ENCODE measurements at places on chromosomes 3 and 15. TPM values are rescaled to one million over a fixed set of nuclear protein-coding genes. Genes with fewer than 3 reads are reported as not detected.
A peak's percentile ranks its signal among the peaks of the same experiment; 100 is the strongest.

- H3K36me3 ChIP-seq: no peaks in the 10 kb centered on the region
- DNase-seq: no peak
- H3K4me1 ChIP-seq: no peaks in the 10 kb centered on the region
- H3K27me3 ChIP-seq: no peaks in the 10 kb centered on the region
- no peak overlapping the region for H3K4me3 ChIP-seq
Measured at GRCh38 chr3:129758306-129758705, 135.2 kb downstream of the TMCC1 start.

- H3K36me3 ChIP-seq: no peaks in the 10 kb centered on the region
- H3K4me3 ChIP-seq: no peak overlapping the region
- no peak overlapping the region for H3K27ac ChIP-seq
- H3K4me1 ChIP-seq: no peaks in the 10 kb centered on the region
- H3K27me3 ChIP-seq: no peaks in the 10 kb centered on the region
Measured at GRCh38 chr3:195613468-195614069, 29.8 kb upstream of the APOD start.

DNA sequence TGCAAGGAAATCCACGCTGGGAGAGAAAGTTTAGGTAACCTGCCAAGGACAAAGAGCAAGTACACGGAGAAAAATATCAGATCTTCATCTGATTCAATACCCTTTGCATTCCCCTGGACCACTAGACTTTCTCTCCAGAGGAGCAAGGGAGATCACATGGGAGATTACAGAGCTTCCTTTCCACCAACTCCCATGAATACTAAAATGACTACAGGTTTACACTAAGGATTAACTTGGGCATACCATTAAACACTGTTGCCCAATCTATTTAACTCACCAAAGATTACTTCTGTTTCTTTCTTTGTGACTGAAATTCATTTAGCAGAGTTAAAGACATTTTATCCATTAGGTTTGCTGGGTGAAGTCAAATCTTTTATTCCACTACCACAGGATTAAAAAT, 71.2 kb downstream of the RYK start:
- no peak for DNase-seq
- no peak overlapping the region for H3K4me3 ChIP-seq
- H3K27ac ChIP-seq: no peak overlapping the region
- H3K36me3 ChIP-seq: peaks cover 55% of the 10 kb centered on the region
- no peaks in the 10 kb centered on the region for H3K4me1 ChIP-seq
- no peaks in the 10 kb centered on the region for H3K27me3 ChIP-seq

DNA sequence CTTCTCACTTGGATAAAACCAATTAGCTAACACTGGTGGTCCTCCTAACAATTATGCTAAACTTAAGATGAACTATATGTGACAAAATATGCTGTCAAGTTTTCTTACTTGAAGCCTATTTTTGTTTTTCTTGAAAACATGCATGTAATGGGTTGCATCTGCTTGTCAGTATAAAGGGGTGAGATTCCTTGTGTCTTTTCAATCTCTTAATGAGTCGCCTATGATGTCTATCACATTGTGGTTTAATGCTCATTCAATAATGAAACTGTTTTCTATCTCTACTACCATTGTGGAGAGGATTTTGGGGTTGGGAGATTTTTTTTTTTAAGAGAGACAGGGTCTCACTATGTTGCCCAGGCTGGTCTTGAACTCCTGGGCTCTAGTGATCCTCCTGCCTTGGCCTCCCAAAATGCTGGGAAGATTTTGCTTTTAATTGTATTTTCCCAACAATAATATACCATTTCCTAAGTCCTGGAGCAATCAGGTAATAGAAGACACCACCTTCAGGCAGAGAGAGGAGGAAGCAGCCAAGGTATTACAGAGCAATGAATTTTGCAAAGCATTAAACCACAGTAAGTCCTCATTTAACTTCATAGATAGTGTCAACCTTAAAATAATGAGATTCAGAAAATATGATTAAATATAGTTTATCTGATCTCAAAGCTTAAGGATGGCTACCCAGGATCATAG, 17.4 kb upstream of the TRMT10C start:
- H3K36me3 ChIP-seq: no peaks in the 10 kb centered on the region
- H3K27me3 ChIP-seq: no peaks in the 10 kb centered on the region
- H3K4me1 ChIP-seq: no peaks in the 10 kb centered on the region
- no peak overlapping the region for H3K27ac ChIP-seq
- no peak overlapping the region for H3K4me3 ChIP-seq

- no peaks in the 10 kb centered on the region for H3K27me3 ChIP-seq
- no peak for DNase-seq
- no peak overlapping the region for H3K27ac ChIP-seq
- H3K36me3 ChIP-seq: no peaks in the 10 kb centered on the region
Measured at GRCh38 chr3:104742044-104742443, 624.7 kb upstream of the ALCAM start.

- no peak overlapping the region for H3K4me3 ChIP-seq
- DNase-seq: no peak
- no peaks in the 10 kb centered on the region for H3K36me3 ChIP-seq
- no peaks in the 10 kb centered on the region for H3K4me1 ChIP-seq
- no peak overlapping the region for H3K27ac ChIP-seq
- no peaks in the 10 kb centered on the region for H3K27me3 ChIP-seq
Measured at GRCh38 chr3:39401983-39402382, 4.5 kb upstream of the RPSA start.

DNA sequence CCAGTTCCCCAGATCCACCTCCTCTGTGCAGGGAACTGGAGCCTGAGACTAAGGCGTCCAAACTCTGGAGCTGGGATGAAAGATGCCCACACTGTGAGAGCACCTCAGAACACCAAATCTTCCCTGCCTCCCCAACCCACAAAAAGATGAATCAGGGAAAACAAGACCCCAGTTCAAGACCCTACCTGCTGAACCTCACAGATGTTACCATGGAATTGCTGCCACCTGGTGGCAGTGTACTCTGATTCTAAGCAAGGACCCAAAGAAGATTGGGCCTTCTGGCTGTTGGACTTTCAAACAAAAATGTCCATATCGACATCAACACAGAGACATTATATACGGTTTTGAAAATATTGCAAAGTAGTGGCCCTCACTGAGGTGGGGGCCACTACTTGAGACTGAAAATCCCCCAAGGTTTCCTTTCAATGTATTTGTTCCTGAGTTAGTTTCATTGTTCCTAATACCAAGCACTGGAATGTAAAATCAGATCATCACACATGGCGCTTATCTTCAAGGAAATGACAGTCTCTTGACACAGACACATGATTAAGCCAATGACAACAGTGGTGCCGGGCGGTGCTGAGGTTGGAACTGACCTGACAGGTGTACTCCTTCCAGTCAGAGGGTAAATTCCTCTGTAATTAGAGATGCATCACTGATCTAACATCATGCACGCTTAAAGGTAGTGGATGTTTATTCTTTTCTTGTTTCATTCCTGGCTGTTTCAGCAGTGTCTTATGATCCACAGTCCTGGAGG, 67.6 kb downstream of the SLC6A11 start:
- no peak overlapping the region for H3K4me3 ChIP-seq
- H3K27me3 ChIP-seq: no peaks in the 10 kb centered on the region
- DNase-seq: peak; percentile 34
- no peaks in the 10 kb centered on the region for H3K4me1 ChIP-seq
- H3K27ac ChIP-seq: no peak overlapping the region

DNA sequence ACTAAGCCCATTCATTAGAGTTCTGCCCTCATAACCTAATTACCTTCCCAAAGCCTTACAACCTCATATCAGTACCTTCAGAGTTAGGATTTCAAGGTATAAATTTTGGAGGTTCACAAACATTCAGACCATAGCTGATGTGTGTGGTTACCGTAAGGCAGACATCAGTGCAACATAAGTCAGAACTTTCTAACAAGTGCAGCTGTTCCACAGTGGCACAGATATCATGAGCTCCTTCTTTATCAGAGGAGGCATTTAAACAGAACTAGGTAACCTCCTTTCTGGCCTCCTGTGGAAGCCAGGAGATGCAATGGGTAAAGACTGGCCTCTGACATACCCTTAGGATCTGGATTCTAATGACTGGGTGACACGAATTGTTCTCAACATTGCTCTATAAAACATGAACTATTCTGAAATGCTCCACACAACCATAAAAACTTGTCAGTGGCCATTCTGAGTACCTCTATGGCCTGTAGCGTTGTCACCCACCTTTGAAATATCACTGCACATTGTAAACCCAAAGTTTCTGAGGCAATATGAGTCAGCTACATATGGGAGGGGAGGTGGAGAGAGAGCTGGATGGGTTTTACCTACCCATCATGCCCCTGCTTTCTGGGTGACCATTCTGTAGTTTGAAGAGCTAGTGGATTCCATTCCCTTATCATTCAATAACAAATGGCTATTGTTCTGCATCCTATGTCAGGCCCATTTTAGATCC, 546.0 kb upstream of the TBL1XR1 start:
- peaks cover 10% of the 10 kb centered on the region for H3K4me1 ChIP-seq
- no peak overlapping the region for H3K4me3 ChIP-seq
- H3K27me3 ChIP-seq: no peaks in the 10 kb centered on the region
- H3K27ac ChIP-seq: no peak overlapping the region

- no peaks in the 10 kb centered on the region for H3K36me3 ChIP-seq
- H3K4me1 ChIP-seq: no peaks in the 10 kb centered on the region
- H3K27ac ChIP-seq: no peak overlapping the region
- H3K27me3 ChIP-seq: no peaks in the 10 kb centered on the region
Measured at GRCh38 chr3:121063628-121064027, 155.6 kb downstream of the STXBP5L start.

GRCh38 chr15:52005748-52006701, 13.0 kb upstream of the MAPK6 start:
- H3K27ac ChIP-seq: no peak overlapping the region
- H3K4me3 ChIP-seq: no peak overlapping the region
- no peaks in the 10 kb centered on the region for H3K27me3 ChIP-seq
- peaks cover 4% of the 10 kb centered on the region for H3K4me1 ChIP-seq
- no peaks in the 10 kb centered on the region for H3K36me3 ChIP-seq
- DNase-seq: no peak

- H3K27ac ChIP-seq: no peak overlapping the region
- no peaks in the 10 kb centered on the region for H3K36me3 ChIP-seq
- H3K4me1 ChIP-seq: no peaks in the 10 kb centered on the region
- H3K27me3 ChIP-seq: no peaks in the 10 kb centered on the region
- H3K4me3 ChIP-seq: no peak overlapping the region
Measured at GRCh38 chr3:17979911-17980310, 237.5 kb upstream of the TBC1D5 start.

DNA sequence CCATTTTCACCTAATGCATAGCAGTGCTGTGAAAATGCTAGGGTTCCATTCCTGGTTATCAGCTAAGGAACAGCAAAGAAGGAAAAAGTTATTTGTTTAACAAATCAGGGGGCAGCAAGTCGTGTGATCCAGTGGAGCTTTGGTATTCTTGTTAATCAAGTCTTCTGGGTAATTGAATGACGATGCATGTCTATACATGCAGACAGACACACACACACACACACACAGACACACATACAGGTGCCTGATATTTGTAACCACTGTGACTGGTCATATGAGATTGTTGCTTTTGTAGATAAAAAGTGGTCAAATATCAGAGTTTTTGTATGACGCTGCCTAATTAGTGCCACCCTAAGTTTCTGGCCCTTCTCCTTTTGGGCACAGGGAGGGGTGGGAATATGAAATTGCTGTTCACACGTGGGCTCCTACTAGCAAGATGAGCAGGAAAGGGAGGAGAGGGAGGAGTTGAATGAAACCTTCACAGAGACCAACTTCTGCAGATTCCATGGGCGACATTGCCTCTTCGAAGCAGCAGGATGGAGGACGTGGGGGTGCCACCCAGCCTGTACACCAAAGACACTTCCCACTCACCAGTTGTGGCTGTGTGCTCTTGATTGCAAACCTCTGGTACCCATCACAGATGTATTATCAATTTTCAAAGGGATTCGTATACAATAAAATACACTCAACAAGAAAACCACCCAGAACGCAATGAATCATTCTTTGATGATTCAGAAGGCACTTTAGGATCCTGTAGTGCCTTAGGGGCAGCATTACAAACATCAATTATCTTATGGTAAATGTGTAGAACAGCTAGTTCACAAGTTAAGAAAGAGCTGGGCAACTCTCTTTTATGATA, 281.9 kb upstream of the ICE2 start:
- peaks cover 38% of the 10 kb centered on the region for H3K4me1 ChIP-seq
- no peaks in the 10 kb centered on the region for H3K27me3 ChIP-seq
- H3K36me3 ChIP-seq: no peaks in the 10 kb centered on the region
- H3K27ac ChIP-seq: no peak overlapping the region
- no peak overlapping the region for H3K4me3 ChIP-seq

GRCh38 chr15:41517895-41518449, 4.3 kb upstream of the LTK start:
- H3K27ac ChIP-seq: no peak overlapping the region
- no peak overlapping the region for H3K4me3 ChIP-seq
- H3K36me3 ChIP-seq: no peaks in the 10 kb centered on the region
- no peaks in the 10 kb centered on the region for H3K27me3 ChIP-seq

GRCh38 chr15:90603893-90604292, 74.2 kb downstream of the CRTC3 start:
- no peaks in the 10 kb centered on the region for H3K36me3 ChIP-seq
- no peaks in the 10 kb centered on the region for H3K27me3 ChIP-seq
- peak; percentile 30 for DNase-seq
- H3K27ac ChIP-seq: no peak overlapping the region
- no peaks in the 10 kb centered on the region for H3K4me1 ChIP-seq

The CORO2B gene
- not detected for total RNA-seq

The LRRK1 gene
- total RNA-seq: 5.5 TPM

The ETV5 gene
- total RNA-seq: 64.7 TPM

The ZNF860 gene
- total RNA-seq: not detected

The CASR gene
- total RNA-seq: not detected

The CFAP100 gene
- not detected for total RNA-seq

The FAM107A gene
- total RNA-seq: 2.0 TPM

The GOLGA8J gene
- total RNA-seq: not detected
